ENCODE measurements at places on chromosomes 5 and 9.

GRCh38 chr5:2658881-2659470 is 92.5 kb downstream of the IRX2 start:
- DNase-seq, result no peak

GRCh38 chr5:161302559-161302958 is 244.0 kb downstream of the GABRB2 start:
- no peak for DNase-seq

GRCh38 chr9:131037335-131038255 is 28.6 kb downstream of the LAMC3 start:
- no peak for DNase-seq

DNA sequence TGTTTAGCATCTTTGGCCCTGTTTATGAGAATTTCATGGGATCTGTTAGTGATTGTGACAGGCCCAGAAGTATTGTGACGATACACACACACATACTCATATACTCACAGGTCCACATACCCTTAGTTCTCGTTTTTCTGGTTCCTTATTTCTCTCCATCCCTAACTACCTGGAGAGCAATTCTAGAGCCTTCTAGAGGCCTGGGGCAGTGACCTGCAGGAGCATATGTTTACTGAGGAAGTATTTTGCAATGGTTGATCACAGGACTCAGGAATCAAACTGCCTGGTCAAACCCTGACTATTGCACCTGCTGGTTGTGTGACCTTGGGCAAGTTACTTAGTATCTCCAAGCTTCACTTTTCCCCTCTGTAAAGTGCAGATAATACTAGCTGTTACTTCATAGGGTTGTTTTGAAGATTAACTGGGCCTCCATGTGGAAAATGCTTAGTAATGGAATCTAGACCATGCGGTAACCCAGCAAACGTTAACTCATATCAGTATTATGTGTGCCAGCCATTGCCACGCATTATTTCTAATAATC is 8.7 kb downstream of the PAPPA start:
- DNase-seq, result no peak

GRCh38 chr5:54959673-54960418 is 25.5 kb downstream of the ESM1 start:
- DNase-seq, result no peak

GRCh38 chr9:115254287-115255180 is 136.6 kb upstream of the TNC start:
- DNase-seq, result no peak

GRCh38 chr5:138240650-138241385 is 27.7 kb upstream of the CDC23 start:
- DNase-seq, result no peak

- DNase-seq, result no peak
Measured at GRCh38 chr5:52831786-52832511, 44.2 kb downstream of the ITGA1 start.

GRCh38 chr5:10724781-10725507 is 36.1 kb downstream of the DAP start:
- DNase-seq, result no peak

- no peak for DNase-seq
Measured at GRCh38 chr9:6502399-6502798, 89.4 kb downstream of the UHRF2 start.

DNA sequence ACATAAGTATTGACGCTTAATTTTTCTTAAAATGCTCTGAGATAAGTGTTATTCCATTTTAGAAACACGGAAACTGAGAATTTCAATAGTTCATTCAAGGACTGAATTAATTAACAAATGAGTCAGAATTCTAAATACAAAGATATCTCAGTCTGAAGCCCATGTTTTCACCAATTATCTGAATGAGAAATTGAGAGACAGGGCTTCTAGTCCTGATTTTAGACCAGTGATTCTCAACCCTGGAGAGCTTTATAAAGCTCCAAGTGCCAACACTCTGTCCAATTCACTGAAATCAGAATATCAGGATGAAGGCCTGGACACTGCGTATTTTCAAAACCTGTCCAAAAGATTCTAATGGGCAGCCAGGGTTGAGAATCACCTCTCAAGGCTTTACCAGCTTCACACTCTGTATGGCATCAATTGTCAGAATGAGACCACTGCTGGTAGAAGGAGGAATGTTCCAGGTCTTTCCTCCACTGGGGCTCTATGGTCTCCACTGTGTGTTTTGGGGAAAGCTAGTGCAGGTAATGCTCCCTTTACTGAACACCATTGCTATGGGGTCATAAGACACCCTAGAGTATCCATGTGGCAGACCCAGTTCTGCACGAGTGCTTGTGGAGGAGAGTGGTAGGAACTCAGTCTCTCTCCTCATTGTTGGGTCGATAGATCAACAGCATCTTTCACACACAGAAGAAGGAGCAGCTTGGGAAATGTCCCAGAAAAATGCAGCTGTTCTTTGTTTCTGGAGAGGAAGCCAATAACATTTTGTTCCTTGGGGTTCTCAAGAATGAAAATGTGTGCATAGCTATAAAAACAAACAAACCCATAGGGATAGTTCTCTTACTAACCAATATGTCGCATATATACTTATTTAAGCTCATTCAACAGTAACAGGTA is 99.7 kb upstream of the OSMR start:
- DNase-seq, result no peak

DNA sequence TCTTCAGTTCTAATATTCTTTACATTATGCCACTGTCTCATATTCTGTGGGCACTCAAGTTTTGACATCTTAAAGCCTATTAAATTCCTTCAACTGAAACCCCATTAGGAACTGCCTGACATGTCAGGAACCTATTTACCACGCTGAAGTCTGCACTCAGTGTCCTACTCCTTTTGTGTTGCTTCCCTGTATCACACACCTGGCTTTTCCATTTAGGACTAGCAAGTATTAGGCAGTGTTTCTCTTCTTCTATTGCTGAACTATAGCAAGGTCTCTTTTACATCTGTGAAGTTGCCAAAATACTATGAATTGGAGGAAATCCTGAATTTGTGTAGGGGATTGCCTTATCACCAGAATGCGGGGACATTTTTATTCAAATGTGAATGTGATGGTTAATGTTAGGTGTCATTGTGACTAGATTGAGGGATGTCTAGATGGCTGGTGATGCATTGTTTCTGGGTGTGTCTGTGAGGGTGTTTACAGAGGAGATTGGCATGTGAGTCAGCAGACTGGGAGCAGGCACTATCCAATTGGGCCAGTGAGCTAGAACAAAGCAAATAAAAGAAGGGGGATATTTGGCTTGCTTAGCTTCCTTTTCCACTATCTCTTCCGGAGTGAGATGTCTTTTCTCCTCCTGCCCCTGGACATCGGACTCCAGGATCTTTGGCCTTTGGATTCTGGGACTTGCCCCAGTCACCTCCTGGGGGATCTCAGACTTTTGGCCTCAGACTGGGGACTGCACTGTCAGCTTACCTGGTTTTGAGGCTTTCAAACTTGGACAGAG is 21.2 kb upstream of the VCAN start:
- no peak for DNase-seq

GRCh38 chr5:113488645-113489184 is 462 bp upstream of the MCC start:
- no peak for DNase-seq

GRCh38 chr5:13957032-13957645 is 12.7 kb upstream of the DNAH5 start:
- DNase-seq, result no peak

- DNase-seq, result no peak
Measured at GRCh38 chr5:172868436-172868923, 34.4 kb downstream of the ERGIC1 start.

Data from cortex of kidney (tissue), 1 donor.